Caco-2 (cell line): ENCODE measurements at places on chromosomes 5 and 9.

DNA sequence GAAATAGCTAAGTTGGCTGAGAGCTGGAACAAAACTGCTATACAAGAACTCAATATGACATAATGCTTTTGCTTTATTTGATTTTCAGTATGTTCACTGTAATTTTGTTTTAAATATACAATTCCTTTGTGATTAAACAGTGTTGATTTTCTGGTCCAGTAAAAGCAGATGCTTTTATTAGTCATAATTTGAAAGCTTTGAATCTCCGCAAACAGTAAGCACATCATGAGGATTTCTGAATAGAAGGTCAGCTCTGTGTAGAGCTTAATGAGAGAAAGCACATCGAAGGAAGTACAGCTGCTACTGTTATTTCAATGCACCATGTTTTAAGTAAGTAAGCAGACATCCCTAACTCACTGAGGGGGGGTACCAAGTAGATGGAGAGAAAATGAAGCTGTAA is 701.3 kb upstream of the ACO1 start:
- no peak for DNase-seq

DNA sequence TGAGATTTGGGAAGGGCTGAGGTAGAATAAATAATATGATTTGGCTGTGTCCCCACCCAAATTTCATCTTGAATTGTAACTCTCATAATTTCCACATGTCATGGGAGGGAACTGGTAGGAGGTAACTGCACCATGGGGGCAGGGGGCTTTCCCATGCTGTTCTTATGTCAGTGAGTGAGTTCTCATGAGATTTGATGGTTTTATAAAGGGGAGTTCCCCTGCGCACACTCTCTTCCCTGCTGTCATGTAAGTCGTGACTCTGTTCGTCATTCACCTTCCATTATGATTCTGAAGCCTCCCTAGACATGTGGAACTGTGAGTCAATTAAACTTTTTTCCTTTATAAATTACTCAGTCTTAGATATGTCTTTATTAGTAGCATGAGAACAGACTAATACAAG is 115.5 kb upstream of the STARD4 start:
- DNase-seq: no peak

- no peak for DNase-seq
Measured at GRCh38 chr5:113053511-113053995, 77.0 kb downstream of the DCP2 start.

DNA sequence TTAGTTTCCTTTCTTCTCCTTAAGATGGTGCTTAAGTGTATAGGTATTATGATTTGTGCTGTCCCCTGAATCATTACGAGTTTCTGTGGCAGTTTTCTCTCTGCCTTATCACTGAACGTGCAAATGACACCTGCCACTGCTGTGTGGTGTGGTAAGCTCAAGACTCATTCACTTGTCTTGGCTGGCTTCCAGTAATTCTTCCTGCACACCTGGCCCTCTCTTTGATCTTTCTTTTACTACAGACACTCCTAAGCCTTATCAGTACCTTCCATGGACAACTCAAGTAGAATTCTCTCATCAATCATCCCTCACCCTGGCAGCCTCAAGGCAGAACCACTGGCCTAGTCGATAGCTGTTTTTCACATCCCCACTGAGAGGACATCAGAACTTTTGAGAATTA is 82.6 kb upstream of the ADAMTS19 start:
- DNase-seq: peak; percentile 83

GRCh38 chr5:16812911-16813310 is 123.2 kb downstream of the MYO10 start:
- peak; percentile 52 for DNase-seq

DNA sequence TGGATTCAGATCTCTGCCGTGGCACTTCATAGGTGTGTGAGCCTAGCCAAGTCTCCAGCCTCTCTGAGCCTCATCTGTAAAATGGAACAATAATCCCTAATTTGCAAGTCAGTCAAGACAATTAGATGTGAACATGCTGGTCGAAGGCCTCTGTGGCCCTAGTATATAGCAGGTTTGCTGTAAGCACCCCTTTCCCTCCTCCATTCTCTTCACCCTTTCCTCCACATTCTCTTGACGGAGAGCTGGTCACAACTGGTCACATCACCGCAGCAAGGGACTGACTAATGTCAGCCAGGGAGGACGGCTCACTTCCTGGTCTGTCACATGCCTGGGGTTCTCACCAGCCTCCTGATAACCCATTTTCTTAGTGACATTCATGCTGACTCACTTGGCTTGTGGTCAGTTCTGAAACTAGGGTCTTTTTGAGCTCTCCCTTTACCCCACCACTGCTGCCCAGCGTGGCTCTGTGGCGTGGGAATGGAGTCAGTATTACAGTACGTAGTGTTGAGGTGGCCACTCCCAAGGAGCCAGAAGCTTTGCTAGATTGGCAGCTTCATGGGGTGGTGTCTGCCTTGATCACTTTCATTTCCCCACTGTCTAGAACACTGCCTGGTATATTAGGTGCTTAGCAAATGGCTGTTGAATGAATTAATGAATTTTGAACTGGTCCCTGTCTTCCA is 47.8 kb downstream of the ERGIC1 start:
- no peak for DNase-seq

DNA sequence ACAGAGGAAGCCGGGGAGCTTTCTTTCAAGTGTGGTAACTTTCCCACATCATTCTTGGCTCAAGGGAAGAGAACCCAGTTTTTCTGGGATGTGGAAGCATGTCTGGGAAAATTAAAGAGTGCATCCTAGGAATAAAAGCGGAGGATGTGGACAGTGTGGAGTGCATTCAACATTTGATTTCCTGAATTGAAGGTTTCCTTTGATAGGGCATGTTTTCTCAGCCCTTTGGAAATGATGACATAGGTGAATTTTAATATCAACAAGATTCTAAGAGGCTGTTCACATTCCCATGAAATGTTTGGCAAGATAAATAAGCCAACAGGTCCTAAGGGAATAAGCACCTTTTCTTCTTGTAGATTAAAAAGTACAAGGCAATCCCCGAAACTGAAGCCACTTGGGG is 63.6 kb downstream of the ENTREP1 start:
- DNase-seq: no peak

DNA sequence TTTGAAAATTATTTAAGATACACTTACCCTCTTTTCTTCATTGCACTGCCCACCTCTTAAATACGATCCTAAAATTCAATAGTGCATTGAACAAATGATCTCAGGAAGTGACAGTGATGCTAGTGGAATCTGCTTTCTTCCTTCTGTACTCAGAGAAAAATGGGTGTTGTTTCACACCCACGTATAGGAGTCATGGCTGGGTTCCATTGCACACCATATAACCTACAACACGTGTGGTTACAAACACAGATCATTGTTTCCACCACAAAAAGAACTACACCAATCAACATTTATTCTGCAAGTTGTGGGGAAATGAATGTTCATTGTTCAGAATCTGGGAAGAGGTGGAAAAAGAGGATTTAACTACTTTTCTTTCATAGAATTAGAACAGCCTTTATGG is 275.9 kb downstream of the MAN2A1 start:
- no peak for DNase-seq

GRCh38 chr5:14812166-14812565 is 59.4 kb downstream of the ANKH start:
- DNase-seq: no peak
